ENCODE measurements at places on chromosomes 5 and 9.

DNA sequence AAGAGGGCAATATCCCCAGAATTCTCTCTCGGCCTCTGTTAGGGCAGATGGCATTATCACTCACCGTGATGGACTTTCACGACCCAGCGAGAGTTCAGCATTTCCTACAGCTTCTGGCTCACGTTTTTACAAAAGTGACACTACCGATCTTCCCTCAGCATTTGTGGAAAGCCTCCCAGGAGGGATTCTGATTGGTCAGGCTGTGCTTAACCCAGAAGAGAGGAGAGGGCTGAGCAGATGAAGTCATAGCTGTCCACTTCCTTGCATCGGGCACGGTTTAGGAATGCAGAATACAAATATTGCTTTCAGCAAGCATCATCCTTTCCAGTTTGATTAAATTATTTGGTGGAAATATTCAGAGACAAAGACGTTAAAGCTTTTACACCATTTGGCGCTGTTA, 277.4 kb upstream of the MSX2 start:
- H3K27ac ChIP-seq: no peak overlapping the region
- no peaks in the 10 kb centered on the region for H3K36me3 ChIP-seq
- no peaks in the 10 kb centered on the region for H3K27me3 ChIP-seq
- DNase-seq: no peak

DNA sequence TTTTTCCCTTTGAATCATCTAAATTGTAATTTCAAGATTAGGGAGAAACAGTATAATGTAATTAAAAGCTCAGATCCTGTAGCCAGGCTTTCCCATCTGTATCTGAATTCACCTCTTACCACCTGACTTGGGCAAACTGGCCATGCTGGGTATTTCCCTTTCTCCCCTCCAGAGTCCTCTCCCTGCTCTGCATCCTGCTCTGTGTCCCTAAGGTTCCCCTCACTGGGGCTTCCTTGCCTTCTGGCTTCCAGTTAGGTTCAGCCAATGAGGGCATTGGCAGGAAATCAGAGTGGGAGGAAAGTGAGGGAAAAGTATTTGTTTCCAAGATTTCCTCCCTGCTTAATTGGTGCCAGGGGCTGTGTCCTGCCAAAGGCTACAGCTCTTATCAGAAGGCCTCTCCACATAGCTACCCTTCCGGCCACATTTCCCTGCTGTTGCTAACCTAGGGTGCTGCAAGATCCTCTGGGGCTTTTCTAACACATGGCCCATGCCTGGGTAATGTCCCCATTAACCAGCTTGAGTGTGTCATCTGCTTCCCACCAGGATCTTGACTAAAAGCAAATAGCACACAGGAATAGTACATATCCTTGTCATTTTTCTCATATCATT, 51.0 kb upstream of the MPDZ start:
- H3K27me3 ChIP-seq: no peaks in the 10 kb centered on the region
- DNase-seq: no peak
- no peaks in the 10 kb centered on the region for H3K36me3 ChIP-seq
- no peak overlapping the region for H3K4me3 ChIP-seq

- H3K4me3 ChIP-seq: no peak overlapping the region
- H3K4me1 ChIP-seq: no peaks in the 10 kb centered on the region
- no peak for DNase-seq
Observed at GRCh38 chr9:82558855-82559630, 503.9 kb downstream of the RASEF start.

DNA sequence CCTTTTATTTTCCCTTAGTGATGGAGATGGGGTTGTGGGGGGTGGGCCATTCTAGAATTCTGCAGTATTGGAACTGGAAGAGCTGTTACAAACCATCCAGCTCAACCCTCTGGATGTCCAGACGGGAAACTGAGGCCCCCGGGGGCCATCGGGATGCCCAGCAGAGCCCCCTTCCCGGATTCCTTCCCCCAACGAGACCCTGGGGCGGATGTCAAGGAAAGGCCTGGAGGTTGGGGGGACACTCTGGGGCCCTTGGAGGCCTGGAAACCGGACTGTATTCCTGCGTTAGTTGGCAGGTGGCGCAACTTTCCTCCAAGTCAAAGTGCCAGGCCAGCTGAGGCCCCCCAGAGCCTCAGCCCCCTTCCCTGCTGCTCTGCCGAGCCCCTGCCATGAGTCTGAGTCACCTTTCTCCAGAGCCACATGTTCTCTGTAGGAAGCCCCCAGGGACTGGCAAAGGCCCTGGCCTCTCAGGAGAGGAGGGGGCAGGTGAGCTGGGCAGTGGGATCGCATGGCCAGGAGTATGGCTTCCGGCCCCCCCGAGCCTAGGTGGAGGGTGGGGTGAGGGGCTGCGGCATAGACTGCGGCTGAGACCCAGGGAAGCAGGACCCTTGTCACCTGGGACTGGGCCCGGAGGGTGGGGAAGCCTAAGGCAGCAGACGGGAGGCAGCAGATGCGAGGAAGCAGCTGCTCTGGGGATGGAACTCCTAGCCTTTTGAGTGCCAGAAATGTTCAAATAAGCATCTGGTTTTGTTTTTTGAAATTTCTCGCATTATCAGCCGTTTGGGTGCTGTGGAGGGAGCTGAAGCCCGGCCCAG, 17.8 kb upstream of the FIBCD1 start:
- no peak overlapping the region for H3K27ac ChIP-seq
- no peak overlapping the region for H3K4me3 ChIP-seq
- no peaks in the 10 kb centered on the region for H3K36me3 ChIP-seq
- DNase-seq: no peak

DNA sequence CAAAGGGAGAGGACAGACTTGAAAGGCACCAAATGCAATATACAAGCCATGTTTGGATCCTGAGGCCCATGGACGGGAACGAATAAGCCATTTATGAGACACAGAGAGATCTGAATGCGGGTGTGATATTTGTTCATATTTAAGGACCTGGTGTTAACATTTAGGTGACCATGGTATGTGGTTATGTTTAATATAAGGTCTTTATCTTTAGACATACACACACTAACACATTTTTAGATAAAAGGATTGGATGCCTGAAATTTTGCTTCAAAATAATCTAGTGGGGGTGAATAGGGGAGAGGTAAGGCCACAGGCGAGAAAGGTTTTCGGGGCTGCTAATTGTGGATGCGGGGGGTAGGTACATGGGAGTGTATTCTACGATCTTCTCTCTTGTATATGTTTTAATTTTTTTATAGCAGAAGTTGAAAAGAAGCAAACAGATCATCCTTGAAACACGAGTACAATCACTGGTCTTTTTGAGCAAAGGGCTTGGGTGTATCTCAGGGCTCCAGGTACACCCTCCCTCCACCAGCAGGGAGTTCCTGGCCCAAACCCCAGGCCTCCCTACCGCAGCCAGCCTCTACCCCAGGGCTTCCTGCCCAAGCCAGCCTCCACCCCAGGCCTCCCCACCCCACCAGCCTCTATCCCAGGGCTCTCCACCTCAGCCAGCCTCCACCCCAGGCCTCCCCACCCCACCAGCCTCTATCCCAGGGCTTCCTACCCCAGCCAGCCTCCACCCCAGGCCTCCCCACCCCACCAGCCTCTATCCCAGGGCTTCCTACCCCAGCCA, 12.2 kb downstream of the AKNA start:
- peaks cover 23% of the 10 kb centered on the region for H3K4me1 ChIP-seq
- H3K27ac ChIP-seq: no peak overlapping the region
- no peak overlapping the region for H3K4me3 ChIP-seq
- no peaks in the 10 kb centered on the region for H3K27me3 ChIP-seq
